NCI-H2081 treated with DMSO at 0.1 percent for 48 hours (cell line): ENCODE measurements at places on chromosomes 11 and 22.

DNA sequence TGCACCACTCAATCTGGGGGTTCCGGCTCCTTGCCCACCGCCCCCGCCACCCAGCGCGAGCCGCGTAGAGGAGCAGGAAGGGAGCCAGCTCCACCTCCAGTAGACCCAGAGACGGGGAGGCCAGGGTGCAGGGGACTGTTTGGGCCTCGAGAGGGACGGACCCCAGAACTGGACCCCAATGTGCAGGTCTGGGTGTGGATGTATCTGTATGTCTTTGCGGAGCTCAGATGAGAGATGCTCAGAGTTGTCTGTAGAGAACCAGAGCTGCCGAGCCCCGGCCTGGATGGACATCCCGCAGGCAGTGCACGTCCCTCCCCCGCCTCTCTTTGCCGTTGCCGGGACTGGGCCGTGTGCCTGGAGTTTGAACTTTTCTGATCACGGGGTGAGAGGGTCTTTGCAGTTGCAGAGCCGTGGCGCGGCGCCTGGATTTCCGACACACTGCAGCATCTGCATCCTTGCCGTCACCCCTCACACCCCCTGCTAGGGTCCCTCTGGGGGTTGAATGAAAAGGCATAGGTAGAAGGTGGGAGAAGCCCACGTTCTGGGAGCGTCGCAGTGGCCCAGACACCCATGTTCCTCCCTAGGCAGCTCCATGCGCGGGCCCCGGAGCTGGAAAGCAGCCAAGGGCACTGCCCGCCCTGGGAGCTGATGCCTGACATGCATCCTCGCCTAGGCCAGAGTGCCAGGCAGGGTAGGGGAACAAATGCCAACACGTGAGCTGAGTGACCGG lies 105.2 kb downstream of the KCNQ1 start:
- DNase-seq, result no peak

DNA sequence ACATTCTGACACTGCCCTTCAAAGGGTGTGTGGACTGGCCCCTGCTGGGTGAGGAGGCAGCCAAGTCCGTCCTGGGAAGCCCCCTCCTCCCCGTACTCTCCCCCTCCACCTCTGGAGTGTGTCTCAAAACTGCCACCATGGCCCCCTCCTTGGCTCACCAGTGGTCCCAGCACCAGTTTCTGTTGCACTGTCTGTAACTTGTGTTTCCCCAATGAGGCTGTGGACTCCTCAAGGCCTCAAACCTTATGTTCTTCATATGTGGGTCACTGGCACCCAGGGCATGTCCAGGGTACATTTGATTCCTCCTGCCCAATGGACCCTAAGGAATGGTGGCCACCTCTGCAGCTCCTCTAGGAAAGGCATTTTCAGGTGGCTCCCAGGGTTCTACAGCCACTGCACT lies 6.6 kb upstream of the NPTXR start:
- DNase-seq, result no peak

DNA sequence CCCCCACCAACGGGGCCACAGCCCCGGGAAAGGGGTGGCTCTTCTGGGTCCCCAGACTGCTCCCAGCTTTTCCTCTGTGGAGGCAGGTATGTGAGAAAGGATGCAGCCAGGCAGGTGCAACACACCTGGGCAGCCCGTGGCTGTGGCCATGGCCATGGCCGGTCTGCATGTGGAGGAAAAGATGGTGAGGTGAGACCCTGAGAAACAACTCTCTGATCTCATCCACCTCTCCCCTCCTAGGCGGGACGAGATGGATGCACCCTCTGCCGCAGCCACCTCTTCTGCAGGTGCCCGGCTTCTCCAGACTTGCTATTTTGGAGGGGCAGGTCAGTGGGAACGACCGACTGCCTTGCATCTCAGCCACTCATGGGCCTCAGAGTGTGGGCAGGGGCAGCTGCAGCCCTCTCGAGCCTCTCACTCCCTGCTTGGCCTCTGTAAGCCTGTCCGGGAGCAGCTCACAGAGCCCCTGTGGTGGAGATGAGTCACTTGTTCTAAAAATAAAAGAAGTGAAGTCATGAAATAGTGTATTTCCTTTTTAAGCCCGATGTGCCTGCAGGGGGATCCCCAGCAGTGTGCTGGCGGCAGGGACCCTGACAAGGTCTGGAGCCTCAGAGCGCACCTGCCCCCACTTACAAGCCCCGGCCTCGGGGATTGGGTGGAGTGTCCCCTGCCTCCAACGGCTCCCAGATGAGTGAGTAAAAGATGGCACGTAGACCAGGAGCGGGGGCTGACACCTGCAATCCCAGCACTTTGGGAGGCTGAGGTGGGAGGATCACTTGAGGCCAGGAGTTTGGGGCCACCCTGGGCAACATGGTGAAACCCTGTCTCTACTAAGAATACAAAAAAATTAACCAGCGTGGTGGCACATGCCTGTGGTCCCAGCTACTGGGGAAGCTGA lies 10.7 kb downstream of the SMIM38 start:
- no peak for DNase-seq

GRCh38 chr11:117097389-117098268 lies 599 bp downstream of the SIK3 start:
- DNase-seq, result no peak

DNA sequence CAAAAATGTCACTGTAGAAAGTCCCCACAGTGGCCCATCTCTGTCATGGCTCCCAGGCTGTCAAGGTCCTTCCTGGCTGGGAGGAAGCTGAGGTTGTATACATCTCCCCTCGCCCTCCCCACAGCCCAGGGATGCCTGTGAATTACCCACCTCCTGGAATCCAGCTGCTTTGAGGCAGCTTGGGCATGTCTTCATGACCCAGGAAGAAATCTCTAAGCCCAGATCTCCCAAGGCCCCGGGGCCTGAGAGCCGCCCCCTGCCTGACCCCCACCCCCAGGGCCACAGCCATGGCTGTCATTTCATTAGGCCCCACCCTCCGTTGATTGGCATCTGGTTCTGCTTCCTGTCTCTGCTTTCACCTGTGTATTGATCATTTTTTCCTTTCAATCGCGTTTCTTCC lies 207.5 kb downstream of the TBC1D22A start:
- DNase-seq, result no peak

GRCh38 chr22:24417200-24417599 lies 10.2 kb upstream of the ADORA2A start:
- DNase-seq, result no peak

- DNase-seq, result no peak
Observed at GRCh38 chr22:37464181-37464580, 22.0 kb downstream of the MFNG start.

- DNase-seq, result no peak
Observed at GRCh38 chr11:30452114-30452513, 129.2 kb downstream of the ARL14EP start.

DNA sequence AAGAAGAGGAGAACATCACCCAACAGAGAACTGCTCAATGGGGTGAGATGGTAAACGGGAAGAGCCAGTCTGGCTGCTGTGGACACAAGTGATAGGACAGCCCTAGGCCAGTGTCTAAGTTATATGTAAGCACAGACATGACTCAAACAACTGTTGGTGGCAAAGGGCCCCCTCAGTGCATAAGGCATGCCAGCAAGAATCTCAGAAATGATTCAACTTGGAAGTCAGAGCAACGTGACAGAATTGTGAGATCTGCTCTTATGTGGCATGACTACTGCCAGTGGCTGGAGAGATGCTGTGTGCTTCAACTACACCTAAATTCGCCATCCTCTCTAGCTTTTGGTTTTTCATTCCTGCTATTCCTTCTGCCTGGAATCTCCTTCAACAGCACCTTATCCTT lies 7.4 kb downstream of the SLN start:
- DNase-seq, result no peak

GRCh38 chr11:46321757-46322156 lies 25.5 kb upstream of the DGKZ start:
- no peak for DNase-seq

- no peak for DNase-seq
Observed at GRCh38 chr22:47055921-47056320, 293.5 kb downstream of the TBC1D22A start.

- no peak for DNase-seq
Observed at GRCh38 chr11:13009921-13010748, 1.0 kb downstream of the RASSF10 start.

DNA sequence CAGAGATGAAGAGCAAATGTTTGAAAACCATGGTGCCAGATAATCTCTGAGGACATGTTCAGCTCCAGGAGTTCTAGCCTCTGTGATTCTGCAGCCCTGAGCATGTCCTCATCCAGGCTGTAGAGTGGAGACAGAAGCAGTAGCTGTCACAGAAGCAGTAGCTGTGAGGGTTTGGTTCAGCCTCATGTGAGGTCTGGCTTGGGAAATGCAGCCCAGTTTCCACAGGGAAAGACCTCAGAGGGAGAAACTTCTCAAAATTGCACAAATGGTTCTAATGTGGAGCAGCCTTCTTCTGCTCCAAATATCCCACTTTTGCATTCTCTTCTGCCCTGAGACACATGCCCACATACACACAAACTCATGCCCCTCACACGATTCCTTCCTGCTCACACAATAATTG lies 48.4 kb downstream of the DBX1 start:
- no peak for DNase-seq

DNA sequence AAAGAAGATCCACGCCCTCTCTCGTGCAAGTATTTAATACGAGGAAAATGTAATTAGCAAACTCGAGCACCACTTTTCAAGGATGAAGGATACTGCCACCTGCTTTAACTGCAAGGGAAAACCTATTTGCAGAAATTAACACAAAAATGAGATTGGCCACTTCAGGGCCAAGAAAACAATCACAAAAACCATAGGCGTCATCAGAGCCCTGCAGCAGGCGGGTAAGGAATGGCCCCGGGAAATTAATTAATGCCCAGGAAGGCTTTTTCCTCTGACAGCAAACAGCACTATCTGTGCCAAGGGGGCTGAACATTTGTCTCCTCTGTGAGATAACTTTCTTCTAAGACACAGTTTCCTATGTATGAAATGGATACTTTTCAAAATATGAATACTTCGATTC lies 255.7 kb downstream of the CTTN start:
- DNase-seq, result no peak

GRCh38 chr22:23763579-23763945 lies 772 bp downstream of the C22orf15 start:
- DNase-seq, result no peak

- DNase-seq, result no peak
Observed at GRCh38 chr11:124879493-124880289, 14.5 kb downstream of the ROBO3 start.

DNA sequence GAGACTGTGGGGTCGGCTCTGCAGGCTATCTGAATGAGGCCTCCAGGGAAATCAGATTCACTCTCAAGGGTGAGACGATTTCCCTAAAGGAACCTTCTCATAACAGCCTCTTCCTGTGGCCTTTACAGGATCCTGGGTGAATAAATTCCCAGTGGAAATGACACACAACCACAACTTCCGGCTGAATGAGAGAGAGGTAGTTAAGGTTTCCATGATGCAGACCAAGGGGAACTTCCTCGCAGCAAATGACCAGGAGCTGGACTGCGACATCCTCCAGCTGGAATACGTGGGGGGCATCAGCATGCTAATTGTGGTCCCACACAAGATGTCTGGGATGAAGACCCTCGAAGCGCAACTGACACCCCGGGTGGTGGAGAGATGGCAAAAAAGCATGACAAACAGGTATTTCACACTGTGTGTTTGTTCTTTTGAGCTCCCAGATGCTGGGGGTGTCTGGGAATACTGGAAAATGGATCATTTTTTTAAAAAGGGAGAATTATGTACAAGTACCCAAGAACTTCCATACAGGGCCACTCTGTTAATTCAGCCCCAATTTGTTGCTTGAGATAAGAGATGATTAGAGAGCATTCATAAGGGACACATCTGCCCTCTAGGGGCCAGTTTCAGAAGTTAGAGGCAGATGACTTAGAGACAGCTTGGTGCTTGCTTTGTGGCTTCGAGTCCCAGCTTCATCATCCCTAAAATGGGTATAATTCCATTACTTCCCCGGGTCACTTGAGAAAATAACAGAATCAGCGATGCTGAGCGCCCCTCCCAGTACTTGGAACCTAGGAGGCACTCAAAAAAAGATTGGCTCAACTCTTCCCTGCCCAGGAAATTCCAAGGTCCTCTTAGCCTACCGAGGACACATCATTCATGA lies 10.2 kb downstream of the SERPIND1 start:
- no peak for DNase-seq

- no peak for DNase-seq
Observed at GRCh38 chr11:43930868-43931716, 11.3 kb upstream of the C11orf96 start.

GRCh38 chr11:2109541-2110019 lies 29.6 kb downstream of the IGF2 start:
- no peak for DNase-seq

DNA sequence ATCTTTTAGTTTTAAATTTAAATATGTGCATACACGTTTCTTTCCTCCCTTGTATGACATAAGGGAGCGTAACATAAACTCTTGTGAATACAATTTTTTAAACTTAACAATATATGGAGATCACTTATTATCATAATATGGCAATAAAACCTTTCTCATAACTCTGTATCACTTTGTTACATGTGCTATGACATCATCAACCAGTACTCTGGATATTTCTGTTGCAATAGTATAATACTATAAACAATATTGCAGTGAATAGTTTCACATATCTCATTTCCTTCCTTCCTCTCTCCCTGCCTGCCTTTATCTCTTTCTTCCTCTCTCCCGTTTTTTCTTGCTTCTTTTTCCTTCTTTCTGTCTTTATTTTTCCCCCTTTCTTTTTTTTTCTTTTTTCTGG lies 1278.0 kb upstream of the CNTN5 start:
- no peak for DNase-seq

- no peak for DNase-seq
Observed at GRCh38 chr11:73072935-73073481, 69.1 kb downstream of the FCHSD2 start.

DNA sequence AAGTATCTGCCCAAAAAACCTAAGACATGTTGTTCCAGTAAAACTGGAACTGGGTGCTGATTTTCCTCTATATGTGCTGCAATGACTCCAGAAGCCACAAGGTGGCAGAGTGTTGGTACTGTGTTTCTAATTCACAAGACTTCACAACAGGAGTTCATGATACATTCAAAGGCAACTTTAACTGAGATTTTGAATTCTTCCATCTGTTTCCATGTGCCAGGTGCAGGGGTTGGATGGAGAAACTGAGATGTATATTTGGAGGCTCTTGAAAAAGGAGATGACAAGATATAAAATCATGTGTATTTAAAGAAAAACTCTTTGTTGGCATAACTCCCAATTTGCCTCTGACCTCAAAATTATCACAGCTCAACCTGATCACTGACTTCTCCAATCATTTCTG lies 1098.6 kb upstream of the CCDC90B start:
- DNase-seq, result no peak

- DNase-seq, result no peak
Observed at GRCh38 chr11:47599902-47600301, 5.7 kb upstream of the C1QTNF4 start.

GRCh38 chr22:44505796-44506354 lies 7.8 kb upstream of the RTL6 start:
- DNase-seq, result no peak
